Muscle of arm (tissue), 14 donors: ENCODE measurements at places on chromosomes 2 and 18. TPM values are rescaled to one million over a fixed set of nuclear protein-coding genes. Genes with fewer than 3 reads are reported as not detected.
A peak's percentile ranks its signal among the peaks of the same experiment; 100 is the strongest.

DNA sequence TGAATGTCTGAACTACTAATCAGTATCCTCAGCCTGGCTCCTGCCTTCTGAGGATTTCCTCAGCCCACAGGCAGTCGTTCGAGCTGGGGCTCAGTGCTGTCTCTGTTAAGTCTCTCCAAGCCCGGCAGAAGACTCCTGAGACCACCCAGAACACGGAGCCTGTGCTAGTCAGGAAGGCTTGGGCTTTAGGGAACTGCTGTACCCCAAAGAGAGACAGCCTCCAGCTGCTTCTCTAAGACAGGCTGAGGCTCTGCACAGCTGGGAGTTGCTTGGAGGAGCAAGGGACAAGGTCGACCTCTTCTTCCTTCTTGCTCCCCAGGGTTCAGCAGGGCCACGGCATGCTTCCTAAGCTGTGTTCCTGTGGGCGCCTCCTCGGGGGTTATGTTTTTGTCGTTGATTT is 283.4 kb upstream of the MYT1L start:
- DNase-seq, result no peak

DNA sequence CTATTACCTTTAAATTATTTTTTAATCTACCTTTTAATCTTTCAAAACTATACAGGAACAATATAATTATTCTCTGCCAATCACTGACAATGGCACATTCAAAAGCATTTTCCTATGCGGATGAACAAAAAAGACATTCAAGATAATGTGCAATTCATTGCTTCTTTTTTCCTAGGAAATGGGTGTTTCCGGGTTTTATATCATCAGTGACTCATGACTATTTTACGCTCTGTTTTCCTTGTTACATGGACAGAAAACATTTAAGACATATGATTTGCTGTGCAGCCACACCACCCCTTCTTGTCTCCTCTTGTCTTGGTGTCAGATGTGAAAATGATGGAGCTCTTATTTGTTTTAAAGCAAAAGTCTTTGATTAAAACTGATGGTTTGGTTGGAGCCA is 184.7 kb upstream of the LINC00305 start:
- DNase-seq, result no peak

DNA sequence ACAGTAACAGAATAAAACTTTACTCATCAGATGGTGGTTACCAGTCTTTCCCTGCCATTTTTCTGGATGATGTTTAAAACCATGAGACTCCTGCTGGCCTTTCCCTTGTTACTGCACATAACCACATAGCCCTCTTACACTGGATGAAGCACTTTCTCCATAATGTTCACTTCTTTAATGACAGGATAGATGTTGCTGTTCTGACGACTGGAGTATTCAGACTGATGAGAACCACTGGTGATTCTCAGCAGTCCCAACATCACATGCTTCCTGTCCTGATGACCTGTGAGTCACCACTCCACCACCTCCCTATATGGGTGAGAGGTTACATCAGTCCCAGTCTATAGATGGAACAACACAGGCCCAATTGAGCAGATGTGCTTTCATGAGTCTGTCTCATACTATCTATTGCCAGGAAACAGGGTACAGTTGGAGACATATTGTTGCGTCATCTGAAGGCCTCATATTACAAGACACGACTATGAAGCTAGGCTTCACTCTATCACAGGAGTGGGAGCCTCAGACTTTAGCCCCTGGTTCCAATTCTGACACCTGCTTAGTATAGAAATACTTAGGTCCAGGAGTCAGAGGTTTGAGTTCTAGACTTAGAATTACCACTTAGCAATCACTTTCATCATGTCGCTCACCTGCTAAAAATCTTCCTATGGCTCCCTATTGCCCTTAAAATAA is 145.7 kb upstream of the KLF7 start:
- no peak for DNase-seq

DNA sequence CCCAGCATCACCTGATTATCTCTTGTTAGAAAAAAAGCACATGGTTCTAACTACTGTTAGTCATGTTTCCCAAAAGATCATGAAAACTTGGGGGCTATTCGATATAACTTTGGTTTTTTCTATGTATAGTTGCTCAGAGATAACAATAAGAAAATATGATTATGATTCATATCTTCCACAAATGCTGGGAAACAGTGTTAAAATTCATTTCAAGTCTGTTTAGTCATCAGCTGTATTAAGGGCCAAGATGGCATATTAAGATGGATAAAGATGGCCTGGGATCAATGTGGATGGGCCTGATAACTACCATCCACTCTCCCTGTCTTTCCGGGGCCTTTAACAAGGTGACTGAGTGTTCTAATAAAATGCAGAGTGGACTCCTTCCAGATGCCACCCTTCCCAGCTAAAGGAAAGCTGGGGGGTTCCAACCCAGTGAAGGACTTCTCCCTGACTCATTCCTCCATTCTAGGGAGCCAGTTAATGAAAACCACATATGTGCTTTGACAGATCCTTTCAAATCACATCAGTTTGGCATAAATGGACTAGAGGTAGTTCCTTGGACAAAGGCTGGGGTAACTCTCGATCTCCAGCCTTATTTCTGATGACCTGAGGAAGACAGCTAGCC is 221.6 kb downstream of the VAPA start:
- no peak for DNase-seq

The TBR1 gene
- 0.04 TPM for polyA plus RNA-seq

GRCh38 chr2:211623096-211623495 is 915.5 kb downstream of the ERBB4 start:
- DNase-seq, result no peak

DNA sequence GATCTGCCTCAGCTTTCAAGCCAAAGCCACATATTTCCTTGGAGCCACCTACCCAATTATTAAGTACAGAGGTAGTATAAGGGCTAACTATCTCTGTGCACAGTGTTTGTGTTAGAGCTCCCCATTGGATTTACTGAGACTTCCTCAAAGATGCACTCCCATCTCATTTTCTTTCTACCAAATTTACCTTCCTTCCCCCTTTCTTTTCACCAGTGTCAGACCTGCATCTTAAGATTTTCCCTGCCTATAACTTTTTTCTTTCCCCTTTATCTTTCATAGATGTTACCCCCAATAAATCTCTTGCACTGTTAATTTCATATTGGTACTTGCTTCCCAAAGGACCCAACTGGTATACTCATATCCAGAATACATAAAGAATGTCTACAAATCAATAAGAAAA is 5.9 kb upstream of the REL start:
- no peak for DNase-seq

- no peak for DNase-seq
These were observed 371.7 kb upstream of the RND3 start for GRCh38 chr2:150859162-150859561.

GRCh38 chr2:163673522-163673921 is 62.3 kb downstream of the FIGN start:
- no peak for DNase-seq

DNA sequence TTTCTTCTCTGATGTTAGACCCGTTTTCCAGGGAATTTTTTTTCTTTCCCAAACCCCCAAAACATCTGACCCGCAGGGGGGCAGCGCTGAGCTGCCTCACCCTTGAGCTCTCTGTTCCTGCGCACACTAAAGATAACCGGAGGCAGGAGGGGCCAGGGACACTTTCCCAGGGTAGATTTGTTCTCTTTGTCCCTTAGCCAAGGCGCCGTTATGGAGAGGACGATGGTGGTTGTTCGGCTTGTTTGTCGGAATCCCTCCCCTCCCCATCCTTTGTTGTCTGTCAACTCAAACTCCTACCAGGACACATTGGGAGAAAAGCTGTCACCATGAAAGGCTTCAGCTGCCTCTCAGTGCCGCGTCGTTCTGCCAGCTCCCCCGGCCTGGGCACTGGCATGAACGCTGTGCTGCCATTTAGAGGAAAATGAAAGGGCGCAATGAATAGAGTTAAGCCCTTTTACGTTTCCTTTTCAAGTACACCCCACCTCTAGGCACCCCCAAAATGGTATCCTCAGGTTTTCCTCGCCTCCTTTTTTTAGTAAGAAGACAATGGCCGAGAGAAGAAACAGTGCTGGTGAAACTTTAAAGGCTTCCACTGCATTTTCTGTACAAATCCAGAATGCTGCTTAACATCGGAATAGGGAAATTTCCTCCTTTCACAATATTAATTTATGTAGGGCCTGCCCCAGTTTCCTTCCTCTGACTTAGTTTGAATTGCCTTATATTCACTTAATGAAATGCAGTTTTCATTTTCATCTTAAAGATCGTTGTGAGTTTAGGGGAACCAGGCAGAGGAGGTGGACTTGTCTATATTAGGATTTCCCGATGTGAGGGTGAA is 62.1 kb downstream of the RND3 start:
- no peak for DNase-seq

DNA sequence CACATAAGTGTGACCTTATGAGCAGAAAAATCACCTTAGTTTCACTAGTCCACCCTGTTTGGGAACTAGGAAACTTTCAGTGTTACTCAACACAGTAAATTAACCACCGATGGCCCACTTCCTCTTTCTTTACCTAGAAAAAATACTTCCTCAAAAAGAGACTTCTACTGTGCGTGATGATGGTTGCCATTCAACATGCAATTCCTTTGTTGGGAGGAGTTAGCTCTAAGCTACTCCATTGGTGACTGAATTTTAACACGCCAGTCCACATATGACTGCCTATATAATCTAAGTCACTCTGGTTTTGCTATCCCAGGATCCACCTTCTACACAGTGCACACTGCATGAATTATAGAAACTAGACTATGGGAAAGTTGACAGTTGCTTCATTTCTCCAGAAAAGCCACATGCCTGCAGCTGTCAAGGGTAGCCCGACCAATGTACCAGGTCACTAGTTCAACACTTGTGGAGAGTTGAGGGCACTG is 47.8 kb upstream of the REG3G start:
- no peak for DNase-seq

- no peak for DNase-seq
These were observed 127.5 kb upstream of the TTC39C start for GRCh38 chr18:23887035-23887434.

DNA sequence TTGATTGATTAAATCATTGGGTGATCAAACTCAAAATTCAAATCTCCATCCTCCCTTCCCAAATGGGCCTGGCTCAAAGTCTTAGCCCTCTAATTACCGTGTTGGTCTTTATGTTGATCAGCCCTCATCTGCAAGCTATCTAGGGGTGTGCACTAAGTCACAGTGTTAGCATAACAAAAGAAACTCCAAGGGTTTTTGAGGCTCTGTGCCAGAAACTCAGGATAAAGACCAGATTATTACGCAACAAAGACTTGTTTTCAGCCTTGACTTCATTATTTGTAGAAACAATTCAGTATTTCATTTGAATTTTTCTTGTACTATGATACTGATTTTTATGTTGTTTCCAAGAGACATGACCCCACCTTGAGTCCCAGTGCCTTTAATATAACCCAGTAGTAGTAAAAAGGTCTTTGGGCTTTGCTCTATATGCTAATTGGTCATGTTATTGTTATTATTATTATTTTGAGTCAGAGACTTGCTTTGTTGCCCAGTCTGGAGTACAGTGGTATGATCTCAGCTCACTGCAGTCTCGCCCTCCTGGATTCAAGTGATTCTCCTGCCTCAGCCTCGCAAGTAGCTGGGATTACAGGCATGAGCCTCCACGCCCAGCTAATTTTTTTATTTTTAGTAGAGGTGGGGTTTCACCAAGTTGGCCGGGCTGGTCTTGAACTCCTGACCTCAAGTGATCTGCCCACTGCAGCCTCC is 13.9 kb downstream of the PSMD14 start:
- DNase-seq, result no peak

GRCh38 chr2:86781363-86781762 is 9.3 kb downstream of the CD8A start:
- no peak for DNase-seq

- DNase-seq, result no peak
These were observed 166.6 kb downstream of the ACTR3 start for GRCh38 chr2:114056294-114057143.

The GAL3ST2 gene
- polyA plus RNA-seq, result 0.21 TPM

The GAREM2 gene
- polyA plus RNA-seq, result 6.0 TPM

DNA sequence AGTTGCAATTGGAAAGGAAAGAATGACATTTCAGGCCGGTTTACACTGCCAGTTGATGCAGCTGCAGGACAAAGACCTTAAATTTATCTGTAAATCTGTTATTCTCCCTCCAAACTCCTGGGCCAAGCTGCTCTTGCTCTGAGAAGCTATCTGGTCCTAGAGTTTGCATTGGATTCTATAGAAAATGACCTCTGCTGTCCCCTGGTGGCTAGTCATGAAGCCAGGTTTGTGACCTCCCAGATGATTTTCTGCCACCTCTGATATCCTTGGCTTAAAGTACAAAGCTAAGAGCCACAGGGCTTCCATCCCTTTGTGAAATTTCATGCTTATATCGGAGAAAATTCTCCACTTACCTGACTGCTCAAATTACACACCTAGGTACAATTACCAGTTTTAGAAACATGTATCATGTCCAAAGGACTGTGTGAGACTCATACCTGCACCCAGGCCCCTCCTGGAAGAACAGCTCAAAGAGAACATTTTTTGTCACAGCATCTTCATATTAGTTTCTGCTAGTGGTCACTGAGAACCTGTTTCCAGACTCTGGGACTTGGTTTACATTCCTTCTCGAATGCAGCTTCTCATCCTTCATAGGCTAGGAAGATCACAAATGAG is 28.9 kb upstream of the IER3IP1 start:
- DNase-seq, result peak; percentile 23
